ENCODE measurements at places on chromosomes 16 and 17. TPM values are rescaled to one million over a fixed set of nuclear protein-coding genes. Genes with fewer than 3 reads are reported as not detected.

CBFB gene
- total RNA-seq: 29.2 TPM

NRN1L gene
- total RNA-seq: 0.50 TPM

ZBTB4 gene
- 62.1 TPM for total RNA-seq

CBX2 gene
- 3.5 TPM for total RNA-seq

ARHGAP44 gene
- total RNA-seq: 7.7 TPM

P4HB gene
- 403 TPM for total RNA-seq

GPR179 gene
- 0.09 TPM for total RNA-seq

DNAH2 gene
- 0.24 TPM for total RNA-seq

SEZ6L2 gene
- total RNA-seq: 1.8 TPM

EVPLL gene
- not detected for total RNA-seq

MT1F gene
- 6.7 TPM for total RNA-seq

DECR2 gene
- 8.9 TPM for total RNA-seq

PRSS27 gene
- total RNA-seq: 0.44 TPM

C16orf95 gene
- 3.4 TPM for total RNA-seq

ANKFN1 gene
- total RNA-seq: not detected

USP43 gene
- not detected for total RNA-seq

KRT36 gene
- total RNA-seq: not detected

DPEP2 gene
- 2.7 TPM for total RNA-seq

NOD2 gene
- 1.4 TPM for total RNA-seq

NPIPA7 gene
- 2.7 TPM for total RNA-seq

C1QTNF8 gene
- not detected for total RNA-seq

OTOP2 gene
- total RNA-seq: not detected

WNT9B gene
- total RNA-seq: 3.8 TPM

ZNF624 gene
- 1.3 TPM for total RNA-seq

SLC6A4 gene
- total RNA-seq: 0.12 TPM

ZG16 gene
- total RNA-seq: not detected

SLC13A5 gene
- 0.21 TPM for total RNA-seq

UBTF gene
- total RNA-seq: 48.2 TPM

JUP gene
- 117 TPM for total RNA-seq

CACNG5 gene
- total RNA-seq: not detected

C16orf54 gene
- total RNA-seq: 1.7 TPM

CFAP97D1 gene
- not detected for total RNA-seq

CCL18 gene
- 10.2 TPM for total RNA-seq

GCGR gene
- not detected for total RNA-seq

KCNH6 gene
- not detected for total RNA-seq

MBTPS1 gene
- total RNA-seq: 71.5 TPM

All from left cardiac atrium (tissue), 4 donors.